ENCODE measurements at places on chromosomes 6 and 20.

- DNase-seq = no peak
Observed at GRCh38 chr6:20126789-20127653, 85.2 kb downstream of the MBOAT1 start.

DNA sequence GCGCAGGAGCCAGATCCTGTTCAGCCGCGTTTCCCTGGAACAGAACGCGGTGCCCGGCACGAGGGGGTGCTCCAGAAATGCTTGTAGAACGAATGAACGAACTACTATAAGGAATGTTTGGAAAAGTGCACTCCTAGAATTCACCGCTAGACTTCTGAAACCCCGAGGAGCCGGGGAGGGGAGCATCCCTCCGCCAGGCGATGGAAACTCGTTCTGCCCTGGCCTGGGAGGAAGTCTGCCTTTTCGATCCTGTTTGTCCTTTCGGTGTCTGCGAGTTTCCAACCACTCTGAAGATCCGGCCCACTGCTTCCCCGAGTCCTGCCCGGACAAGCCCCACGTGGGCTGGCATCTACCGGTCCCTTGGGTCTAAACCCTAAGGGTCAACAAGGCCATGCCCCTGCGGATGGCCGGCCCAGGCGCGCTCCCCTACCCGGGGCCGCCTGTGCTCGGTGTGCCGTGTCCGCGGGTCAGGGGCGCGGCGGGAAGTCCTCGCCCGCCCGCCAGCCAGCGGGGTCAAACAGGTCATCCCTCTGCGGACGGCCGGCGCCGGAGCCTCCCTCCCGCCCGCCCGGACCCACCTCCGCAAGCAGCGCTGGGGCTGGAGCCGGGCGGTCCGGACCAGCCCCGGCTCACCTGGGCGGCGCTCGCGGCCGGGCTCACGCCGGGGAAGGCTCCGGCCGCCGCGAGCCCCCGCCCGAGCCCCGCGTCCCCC is 526 bp downstream of the SULF2 start:
- DNase-seq = peak; percentile 72

DNA sequence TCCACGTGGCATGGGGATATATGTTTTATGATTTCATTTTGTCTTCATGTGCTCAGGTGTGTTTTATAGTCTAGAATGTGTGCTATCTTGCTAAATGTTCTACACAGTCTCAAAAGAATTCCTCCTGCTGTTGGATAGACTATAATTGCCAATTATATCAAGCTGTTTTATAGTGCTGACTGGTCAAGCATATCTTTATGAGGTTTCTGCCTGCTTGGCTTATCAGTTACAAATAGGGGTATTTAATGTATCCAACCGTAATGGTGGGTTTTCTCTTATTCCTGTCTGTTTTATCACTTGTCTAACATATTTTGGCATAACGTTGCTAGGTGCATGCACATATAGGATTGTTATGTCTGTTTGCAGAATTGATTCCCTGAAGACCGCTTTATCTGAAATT is 201.3 kb downstream of the EYS start:
- no peak for DNase-seq

DNA sequence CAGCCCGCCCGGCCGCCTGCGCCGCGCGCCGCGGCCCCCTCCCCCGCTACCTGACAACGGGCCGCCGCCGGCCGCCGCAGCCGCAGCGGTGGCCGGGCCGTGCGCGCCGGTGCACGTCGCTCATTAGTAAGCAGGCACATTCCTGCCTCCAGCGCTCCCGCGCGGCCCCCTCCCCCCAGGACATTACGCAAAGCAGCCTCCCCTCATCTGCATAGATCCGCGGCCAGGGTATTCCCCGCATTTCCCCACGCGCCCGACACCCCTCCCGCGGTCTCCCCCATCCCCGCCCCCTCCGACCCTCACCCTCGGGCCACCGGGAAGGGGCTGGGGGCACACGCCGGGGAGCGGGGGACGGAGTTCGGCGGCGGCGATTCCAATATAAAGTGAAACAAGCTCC is at the start of gene HIVEP2:
Gene HIVEP2 (minus strand): TSS at position 128 of the 397 bp plus-strand sequence. CDS start 170,438 bp downstream, outside the sequence.
- no peak for DNase-seq

DNA sequence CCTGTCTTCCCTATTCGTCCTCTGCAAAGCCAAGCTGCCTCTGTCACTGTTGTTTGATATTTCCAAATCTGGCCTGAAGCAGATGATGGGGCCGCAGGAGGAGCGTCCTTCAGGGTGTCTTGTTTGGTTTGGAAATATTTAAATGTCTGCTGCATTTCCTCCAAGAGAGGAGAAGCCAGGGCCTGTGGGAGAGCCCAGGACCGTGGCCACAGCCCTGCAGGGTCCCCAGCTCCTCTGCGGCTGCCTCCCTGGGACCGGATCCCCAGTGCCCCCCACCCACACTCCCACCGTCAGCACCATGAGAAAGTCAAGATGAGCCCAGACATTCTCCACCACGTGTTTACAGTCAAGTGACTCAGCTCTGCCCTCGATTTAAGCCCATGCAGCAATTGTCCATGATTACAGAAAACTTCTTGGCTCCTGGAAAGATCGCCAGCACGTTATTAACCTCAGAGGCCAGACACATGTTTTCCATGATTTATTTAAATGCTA is 18.2 kb downstream of the FOXF2 start:
- no peak for DNase-seq

DNA sequence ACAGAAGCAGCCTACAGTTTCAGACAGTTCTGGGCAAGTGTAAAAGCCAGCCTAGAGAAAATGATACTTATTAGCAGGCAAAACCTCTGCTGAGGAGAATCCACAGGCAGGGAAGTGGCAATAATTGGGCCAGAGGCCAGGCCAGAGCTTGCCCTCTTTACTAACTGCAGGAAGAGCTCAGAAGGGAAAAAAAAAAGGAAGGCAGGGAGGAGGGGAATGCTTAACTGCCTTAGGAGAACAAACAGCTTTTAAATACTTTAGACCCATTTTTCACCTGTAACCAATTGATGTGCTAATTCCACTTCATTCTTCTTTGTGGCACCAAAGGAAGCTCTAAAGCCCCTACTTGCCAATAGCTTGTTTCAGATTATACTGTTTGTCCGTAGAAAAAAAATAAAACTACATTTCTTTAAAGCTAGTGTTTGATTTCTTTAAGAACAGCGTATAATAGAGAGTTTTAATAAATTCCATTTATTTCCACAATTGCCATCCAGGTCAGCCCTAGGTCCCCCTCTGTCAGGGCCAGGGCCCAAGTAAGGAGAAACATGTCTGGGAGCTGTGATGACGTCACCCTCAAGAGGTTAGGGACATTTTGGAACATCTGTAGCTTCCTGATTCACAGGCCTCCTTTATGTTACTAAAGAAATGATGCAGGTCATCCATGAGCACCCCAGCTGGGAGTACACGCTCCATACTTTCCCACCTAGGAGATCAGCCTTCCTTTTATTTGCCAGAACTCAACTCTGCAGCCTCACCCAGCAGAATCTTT is 384.3 kb downstream of the CDC5L start:
- no peak for DNase-seq

GRCh38 chr20:53899351-53900167 is 170.8 kb downstream of the BCAS1 start:
- no peak for DNase-seq

- DNase-seq = no peak
Observed at GRCh38 chr6:43142101-43142500, 29.0 kb upstream of the SRF start.

DNA sequence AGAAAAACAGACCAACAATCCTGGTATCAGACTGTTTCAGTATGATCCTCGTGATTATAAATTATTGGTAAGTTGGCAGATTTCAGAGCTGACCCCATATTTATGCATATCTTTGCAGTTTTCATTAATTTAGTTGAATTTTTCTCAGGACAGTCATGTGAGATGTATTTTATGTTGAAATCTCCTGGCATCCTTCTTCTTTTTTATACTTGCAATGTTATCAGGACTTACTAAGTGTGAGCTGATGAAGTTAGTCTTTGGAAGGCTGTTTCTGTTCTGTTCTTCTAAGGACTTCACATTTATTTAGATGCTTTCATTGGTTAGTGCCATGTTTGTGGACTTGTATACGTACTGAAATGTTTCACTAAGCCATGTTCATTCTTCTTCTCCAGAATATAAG is 17.2 kb downstream of the SMPDL3A start:
- DNase-seq = no peak

GRCh38 chr6:159008656-159009288 is 8.8 kb upstream of the RSPH3 start:
- DNase-seq = no peak

- DNase-seq = no peak
Observed at GRCh38 chr6:38178584-38178886, 359.0 kb downstream of the ZFAND3 start.

GRCh38 chr20:45118028-45118427 is 3.1 kb upstream of the WFDC5 start:
- no peak for DNase-seq

DNA sequence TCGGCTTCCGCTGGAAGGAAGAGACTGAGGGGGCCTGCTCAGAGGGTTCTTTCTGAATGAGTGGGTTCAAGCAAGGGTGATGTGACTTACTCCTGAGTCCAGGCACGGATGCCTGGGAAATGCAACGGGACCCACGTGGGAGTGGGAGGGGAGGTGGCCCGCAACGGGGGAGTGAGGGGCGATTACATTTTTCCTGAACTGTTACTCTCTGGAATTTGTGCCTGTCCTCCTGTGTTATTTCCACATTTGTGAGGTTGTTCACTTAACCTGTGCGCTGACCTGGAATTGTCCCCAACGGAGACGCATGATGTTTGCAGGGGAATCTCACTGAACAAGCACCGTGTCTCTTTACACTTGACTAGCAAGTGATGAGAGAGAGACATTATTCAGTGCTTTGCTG is 209.4 kb downstream of the CDH4 start:
- DNase-seq = no peak

GRCh38 chr20:32304131-32304746 is 26.8 kb downstream of the KIF3B start:
- DNase-seq = no peak

DNA sequence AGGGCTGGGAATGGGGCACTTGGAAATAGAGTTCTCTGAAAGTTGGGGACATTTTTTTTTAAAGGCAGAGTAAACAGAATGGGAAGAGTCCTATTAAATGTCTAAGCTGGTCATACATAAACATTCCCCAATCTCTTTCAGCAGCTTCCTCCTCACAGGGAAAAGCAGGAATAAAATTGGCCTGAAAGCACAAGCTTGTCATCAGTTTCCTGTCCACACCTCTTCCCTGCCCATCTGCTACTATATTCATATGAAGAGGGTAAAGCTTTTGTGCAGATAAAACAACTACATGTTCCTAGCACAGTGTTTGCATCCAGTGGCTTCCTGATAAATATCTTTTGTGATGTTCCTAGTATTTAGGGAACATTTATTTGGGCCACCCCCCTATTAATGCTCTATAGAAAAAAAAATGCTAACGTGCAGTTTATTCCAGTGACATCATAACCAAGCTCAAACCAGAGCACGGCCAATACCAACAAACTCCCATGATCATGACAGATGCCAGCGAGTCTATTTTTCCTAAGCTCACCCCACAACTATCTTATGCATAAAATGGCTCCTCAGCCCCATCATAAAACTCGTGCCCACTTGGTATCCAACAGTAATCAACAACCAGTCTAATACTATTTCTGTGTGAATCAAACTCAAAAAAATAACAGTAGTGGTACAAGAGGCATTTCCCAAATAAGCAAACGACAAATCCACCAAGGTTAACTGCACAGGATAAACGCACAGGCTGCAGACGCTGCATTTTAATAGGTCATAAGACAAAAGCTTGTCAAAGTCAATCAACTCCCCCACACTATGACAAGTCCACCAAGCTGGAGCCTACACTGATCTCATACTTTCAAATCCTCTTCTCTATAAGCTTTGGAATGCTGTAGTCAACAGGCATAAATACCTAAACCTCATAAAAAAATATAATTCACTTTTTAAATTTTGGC is 95.3 kb downstream of the EPB41L2 start:
- no peak for DNase-seq

- peak; percentile 28 for DNase-seq
Observed at GRCh38 chr6:113732384-113732966, 124.7 kb upstream of the MARCKS start.

DNA sequence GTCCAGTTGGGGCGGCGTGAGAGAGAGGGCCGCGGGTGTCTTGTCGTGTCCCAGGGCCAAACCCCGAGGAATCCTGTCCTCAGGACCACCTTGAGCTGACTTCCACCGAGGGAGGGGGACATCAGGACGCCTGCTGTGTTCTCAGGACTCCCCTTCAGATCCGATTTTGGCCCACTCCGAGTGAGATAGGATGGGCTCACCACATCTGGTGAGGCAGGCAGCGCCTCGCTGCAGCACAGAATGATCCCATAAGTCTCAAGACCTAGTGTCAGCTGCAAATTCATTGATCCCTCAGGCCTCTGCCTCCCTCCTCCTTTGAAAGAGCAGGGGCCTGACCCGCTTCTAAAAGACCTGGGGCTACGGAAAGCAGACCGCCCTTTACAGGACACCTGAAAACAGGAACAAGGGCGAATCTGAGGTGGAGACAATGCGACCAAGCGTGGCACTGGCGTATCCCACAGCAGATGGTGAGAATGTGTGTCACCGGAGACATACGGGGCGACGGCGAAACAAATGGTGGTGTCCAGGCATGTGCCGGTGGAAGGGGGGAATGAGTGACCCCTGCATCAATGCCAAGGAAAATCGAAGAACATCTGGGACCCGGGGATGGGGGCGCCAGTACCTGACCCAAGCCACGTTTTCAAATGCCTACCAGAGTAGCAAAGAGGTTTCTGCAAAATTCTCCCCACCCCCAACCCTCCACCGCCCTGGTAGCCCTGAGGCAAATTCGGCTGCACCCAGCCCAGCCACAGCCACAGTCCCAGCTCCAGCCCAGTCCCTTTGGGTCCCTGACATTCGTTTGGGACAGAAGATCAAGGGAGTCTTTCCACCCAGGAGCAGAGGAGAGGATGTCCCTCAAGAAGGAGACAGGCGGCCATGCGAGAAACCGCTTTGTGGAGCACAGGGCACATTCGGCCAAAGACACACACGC is 162.1 kb upstream of the ZNF337 start:
- DNase-seq = no peak

- no peak for DNase-seq
Observed at GRCh38 chr6:104639668-104640067, 220.1 kb downstream of the HACE1 start.

- DNase-seq = no peak
Observed at GRCh38 chr20:17012546-17013226, 214.2 kb upstream of the PCSK2 start.

DNA sequence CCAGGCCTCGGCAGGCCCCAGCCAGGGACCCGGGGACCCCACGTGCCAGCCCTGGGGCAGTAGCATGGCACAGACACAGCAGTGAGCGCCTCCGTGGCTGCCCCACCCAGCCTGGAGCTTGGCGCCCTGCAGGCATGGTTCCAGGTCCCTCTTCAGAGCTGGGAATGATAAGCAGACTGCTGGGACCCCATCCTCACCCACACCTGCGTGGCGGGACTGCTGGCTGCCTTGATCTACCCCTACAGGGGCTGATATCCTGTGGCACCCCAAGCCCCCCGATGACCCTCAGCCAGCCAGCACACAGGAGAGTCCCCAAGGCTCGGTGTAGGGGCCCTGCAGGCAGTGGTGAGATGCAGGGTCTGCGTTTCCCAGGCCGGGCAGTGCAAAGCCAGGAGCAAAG is 47.1 kb downstream of the YTHDF1 start:
- no peak for DNase-seq

GRCh38 chr6:10553871-10554270 is 32.7 kb downstream of the GCNT2 start:
- no peak for DNase-seq

All from H1 (cell line).